ENCODE measurements at places on chromosomes 1 and 21.

GRCh38 chr1:51578383-51579109, 38.3 kb upstream of the OSBPL9 start:
- no peak overlapping the region for H3K27ac ChIP-seq
- DNase-seq, result no peak
- H3K36me3 ChIP-seq, result no peaks in the 10 kb centered on the region
- H3K4me3 ChIP-seq, result no peak overlapping the region

GRCh38 chr1:112030157-112030556, 40.7 kb upstream of the KCND3 start:
- peaks cover 9% of the 10 kb centered on the region for H3K27me3 ChIP-seq
- no peak for DNase-seq
- H3K4me1 ChIP-seq, result no peaks in the 10 kb centered on the region
- H3K36me3 ChIP-seq, result no peaks in the 10 kb centered on the region
- H3K27ac ChIP-seq, result no peak overlapping the region
- H3K4me3 ChIP-seq, result no peak overlapping the region

DNA sequence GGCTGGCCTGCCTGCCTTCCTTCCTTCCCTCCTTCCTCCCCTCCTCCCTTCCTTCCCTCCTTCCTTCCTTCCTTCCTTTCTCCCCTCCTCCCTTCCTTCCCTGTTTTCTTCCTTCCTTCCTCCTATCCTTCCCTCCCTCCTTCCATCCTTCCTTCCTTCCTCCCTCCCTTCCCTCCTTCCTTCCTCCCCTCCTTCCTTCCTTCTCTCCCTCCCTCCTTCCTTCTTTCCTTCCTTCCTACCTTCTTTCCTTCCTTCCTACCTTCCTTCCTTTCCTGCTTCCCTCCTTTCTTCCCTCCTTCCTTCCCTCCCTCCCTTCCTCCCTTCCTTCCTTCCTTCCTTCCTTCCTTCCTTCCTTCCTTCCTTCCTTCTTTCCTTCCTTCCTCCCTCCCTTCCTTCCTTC, 70.1 kb upstream of the PTGFR start:
- H3K4me3 ChIP-seq, result no peak overlapping the region
- no peaks in the 10 kb centered on the region for H3K4me1 ChIP-seq
- H3K36me3 ChIP-seq, result no peaks in the 10 kb centered on the region

GRCh38 chr1:230049731-230050130, 17.3 kb upstream of the GALNT2 start:
- peaks cover 6% of the 10 kb centered on the region for H3K4me1 ChIP-seq
- H3K27me3 ChIP-seq, result peaks cover 14% of the 10 kb centered on the region
- no peak overlapping the region for H3K27ac ChIP-seq

DNA sequence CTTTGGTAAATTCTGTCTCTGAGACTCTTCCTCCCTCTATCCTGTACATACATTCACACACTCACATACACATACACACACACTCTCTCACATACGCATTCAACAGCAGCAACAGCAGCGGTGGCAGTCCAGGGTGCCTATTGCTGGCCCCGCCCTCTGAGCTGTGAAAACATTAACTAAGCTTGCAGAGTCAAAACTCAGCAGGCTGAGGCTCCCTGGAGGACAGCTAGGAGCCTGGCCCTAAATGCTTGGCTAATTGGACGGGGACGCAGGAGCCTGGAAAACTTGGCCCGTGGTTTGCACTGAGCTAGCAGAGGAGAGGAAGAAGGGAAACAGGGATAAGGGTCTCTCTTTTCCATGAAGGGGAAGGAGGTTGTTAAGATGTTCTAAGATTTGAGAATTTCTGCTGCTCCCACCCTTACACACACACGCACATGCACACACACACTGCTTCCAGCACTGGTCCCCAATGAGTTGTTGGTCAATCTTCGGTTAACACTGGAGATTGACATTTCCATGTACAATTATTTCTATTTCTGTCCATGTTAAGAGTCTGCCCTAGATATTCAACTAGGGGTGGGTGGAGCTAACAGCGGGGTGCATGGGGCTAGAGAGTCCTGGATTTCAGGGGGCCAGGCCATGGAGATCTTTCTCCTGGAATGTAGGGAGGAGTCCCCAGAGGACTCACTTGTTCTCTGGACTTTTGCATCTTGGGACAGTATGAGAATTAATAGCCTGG, 94.2 kb downstream of the PLXNA2 start:
- no peak overlapping the region for H3K4me3 ChIP-seq
- no peaks in the 10 kb centered on the region for H3K36me3 ChIP-seq
- no peaks in the 10 kb centered on the region for H3K4me1 ChIP-seq
- H3K27me3 ChIP-seq, result no peaks in the 10 kb centered on the region
- H3K27ac ChIP-seq, result no peak overlapping the region
